ENCODE measurements at places on chromosomes 2 and 18.

- no peak for DNase-seq
Observed at GRCh38 chr18:45341454-45341853, 273.8 kb upstream of the SLC14A2 start.

DNA sequence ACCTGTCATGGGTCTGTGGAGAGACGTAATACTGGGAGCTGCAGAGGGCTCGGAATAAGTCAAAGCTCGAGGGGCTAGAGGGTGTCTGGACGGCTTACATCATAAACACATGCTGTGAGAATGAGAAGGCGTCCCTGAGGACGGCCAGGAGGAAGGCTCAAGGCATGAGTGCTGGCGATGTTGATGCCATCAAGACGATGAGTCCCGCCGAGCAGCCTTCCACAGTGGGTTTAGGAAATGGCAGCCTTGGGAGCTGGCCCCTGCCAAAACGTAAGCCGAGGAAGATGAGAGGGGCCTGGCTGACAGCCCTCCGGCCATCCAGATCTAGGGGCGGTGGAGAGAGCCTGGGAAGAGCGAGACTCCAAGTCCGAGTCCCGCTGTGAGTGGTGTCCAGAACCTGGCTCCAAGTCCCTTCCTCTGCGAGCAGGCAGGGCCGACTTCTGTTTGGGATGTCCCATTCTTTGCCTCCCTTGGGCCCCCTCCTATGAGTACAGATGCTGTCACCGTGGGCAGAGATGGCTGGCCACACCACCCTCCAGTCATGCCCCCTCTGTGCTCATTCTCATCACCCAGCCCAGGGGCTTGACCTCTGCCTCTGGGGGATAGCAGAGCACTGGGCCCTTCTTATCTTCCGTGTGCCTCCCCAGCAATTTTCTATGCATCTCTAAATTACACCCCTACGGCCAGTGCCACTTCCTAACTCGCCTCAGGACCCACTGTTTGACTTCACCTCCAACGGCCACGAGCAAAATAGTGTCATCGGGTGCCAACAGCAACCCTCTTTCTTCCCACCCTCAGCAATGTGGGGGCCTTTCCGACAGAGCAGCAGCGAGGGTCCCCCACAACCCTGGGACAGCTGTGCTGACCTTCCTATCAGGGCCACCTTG, 175.7 kb downstream of the FAM210A start:
- DNase-seq = no peak

- no peak for DNase-seq
Observed at GRCh38 chr2:220228310-220229006, 601.0 kb downstream of the SLC4A3 start.

DNA sequence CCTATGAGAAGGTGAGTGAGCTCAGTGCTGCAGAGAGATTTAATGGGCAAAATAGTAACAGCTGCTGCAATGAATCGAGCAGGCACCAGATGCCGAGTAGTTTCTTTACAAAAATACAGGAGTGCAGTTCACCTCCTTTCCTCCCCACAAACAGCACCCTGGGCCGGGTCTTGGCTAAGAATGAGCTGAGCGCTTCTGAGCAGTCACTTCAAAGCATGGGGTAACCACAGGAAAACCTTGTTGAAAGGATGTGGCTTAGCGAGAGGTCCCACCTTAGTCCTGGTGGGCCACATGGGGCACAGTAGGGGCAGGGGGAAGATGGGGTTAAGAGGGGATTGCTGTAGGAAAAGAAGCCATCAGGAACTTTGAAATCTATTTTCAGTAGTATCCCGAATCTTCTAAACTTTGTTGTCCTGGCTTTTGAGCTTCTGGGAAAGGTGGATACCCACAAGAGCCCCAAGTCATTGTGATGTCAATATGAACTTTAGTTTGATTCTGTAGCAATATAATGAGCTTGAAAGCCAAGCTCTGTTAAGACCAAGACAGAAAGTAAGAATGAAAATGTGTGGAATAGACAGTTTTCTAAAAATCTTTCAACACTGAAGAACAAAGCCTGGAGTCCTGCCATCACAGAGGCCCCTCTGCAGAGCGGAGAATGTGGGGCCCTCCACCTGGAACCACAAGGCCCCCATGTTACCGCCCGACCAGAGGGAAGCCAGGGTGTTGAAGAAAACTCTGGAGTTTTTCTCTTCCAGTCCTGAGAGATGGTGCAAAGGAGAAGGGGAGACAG, 101.0 kb upstream of the ZNF236 start:
- DNase-seq = no peak

GRCh38 chr2:10919410-10919770, 7.7 kb downstream of the KCNF1 start:
- DNase-seq = no peak

- DNase-seq = no peak
Observed at GRCh38 chr2:207640160-207640559, 15.0 kb upstream of the METTL21A start.

- DNase-seq = no peak
Observed at GRCh38 chr2:231294571-231295362, 96.3 kb downstream of the ARMC9 start.

GRCh38 chr2:19462256-19462645, 103.8 kb upstream of the OSR1 start:
- no peak for DNase-seq

DNA sequence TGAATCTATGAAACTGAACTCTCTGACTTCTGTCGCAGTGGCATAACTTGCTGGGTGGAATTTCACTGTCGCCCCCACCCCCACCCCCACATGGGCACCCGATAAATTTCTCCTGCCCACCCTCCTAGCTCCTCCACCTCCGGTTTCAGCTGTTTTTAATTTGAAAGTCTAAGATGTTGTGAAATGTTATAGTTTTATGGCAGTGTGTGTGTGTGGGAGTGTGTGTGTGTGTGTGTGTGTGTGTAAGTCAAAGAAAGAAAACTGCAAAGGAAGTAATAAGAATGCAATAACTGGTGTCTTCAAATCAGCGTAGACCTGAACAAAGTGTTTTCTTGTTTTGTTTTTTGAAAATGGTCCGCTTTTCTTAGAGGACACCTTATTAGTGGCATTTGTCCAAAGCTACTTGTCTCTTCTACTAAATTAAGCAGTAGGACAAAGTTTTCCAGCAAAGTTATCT, 388 bp downstream of the DTNA start:
- no peak for DNase-seq

GRCh38 chr2:75007061-75007460, 48.6 kb downstream of the POLE4 start:
- no peak for DNase-seq

DNA sequence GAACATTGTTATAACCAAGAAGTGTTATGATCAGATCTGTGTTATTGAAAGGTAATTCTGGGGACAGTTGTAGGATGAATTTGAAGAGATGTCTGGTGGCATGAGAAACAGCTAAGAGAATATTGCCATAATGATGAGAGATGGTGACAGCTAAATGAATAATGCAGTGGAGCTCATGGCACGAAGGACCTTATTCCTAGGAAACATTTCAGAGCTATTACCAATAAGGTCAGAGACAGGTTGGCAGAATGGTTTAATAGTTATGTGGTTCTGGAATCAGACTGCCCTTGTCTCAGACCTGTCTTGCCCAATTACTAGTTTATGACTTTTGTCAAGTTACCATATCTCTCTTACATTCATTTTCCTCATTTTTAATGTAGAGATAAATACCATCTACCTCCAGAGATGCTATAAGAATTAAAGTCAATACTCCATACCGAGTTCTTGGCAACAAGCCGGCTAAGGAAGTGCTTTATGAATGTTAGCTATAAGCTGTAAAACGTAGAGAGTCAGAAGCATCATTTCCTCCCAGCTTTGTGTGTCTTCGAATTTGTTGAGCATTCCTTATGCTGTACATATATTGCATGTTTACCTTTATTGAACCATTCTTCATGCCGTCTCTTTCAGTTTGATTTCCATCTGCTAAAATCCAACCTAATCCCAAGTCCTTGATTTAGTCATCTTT, 73.6 kb upstream of the COL5A2 start:
- no peak for DNase-seq

DNA sequence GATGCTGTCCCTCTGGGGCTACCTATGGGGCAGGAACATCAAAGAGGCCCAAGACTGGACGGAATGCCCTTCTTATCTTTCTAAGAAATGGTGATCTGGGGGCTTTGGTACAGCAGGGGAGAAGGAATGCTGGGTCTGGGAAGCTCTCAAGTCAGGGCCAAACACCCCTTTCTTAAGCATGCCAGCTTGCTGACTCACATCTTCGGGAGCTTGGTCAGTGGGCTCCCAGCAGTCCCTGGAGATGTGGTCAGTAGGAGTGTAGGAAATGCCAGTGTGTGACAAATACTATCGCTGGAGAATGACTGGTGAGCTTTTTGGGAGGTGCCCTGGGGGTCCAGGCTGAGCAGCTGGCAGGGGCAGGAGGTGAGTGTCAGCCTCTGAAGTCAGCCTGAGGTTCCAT, 105.0 kb upstream of the CDC42EP3 start:
- no peak for DNase-seq

DNA sequence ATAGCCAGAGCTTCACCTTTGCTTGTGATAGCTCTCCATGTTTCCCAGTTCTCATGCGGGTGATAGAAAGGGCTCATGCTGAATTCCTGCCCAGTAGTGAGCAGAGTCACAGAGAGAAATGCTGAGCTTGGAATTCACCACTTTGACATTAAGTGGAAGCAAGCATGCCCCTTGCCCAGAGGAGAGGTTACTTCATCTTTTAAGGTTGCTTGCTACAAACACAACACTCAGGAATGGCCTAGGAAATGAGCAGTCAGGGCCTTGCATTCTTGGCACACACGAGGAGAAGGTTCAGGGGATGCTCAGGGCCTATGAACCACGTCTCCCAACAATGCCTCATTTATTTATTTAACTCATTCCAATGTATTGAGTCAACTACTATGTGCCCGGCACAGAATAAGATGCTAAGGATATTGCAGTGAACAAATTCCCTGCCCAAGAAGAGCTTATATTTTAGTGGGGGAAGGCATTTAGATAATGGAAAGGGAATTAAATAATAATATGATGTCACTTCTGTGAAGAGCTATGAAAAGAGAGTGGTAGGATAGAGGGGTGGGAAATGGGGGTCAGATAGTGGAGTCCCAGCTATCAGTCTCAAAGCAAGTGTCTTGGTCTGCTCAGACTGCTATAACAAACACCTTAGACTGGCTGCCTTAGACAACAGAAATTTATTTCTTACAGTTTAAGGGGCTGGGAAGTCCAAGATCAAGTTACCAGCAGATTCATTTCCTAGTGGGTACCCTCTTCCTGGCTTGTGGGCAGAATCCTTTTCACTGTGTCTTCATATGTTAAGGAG, 42.1 kb downstream of the DDX18 start:
- no peak for DNase-seq

DNA sequence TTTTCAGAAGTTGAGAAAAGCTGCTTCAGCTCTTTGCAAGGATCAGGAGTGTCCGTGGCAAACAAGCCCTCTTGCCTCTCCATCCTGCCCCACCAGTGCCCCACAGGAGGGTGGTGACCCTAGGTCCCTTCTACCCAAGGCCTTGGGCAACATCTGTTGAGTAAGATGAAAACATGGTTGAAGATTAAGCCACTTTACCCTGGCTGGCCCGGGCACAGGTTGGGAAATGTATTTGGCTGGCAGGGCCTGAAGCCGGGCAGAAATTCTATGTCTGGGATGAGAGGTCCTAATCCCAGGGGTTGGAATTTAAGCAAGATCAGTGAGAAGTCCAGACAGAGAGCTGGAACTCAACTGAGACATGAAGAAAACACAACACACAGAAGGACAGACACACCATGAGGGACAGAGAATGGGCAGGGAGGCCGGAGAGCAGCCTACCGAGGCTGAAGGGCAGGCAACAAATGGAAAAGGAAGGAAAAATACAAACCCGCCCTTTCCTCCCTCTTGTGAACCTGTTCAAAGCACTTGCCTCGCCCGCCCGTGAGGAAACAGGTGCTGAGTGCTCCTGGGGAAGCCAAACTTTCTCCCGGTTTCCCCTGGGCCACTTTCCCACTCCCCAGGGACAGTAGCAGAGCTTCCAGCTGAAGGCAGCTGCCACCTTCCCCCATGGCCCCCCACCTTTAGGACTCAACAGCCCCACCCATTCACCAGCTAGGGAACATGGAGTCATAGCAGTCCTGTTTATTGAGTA, 86.1 kb downstream of the TNS1 start:
- no peak for DNase-seq

DNA sequence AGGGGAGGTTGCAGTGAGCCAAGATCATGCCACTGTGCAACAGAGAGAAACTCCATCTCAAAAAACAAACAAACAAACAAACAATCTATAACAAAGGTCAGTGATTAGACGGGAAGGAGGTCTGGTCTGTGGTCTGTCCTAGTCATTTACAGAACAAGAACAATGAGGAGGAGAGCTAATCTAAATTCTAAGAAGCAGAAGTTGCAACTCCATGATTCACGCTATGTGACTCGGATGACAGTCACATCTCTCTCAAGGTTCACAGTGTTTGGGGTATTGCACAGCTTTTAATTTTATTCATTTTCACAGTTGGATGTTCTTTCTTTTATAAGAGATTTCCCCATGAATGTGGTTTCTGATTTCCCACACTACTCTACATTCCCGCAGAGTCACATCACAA, 218.7 kb upstream of the PIEZO2 start:
- DNase-seq = no peak

DNA sequence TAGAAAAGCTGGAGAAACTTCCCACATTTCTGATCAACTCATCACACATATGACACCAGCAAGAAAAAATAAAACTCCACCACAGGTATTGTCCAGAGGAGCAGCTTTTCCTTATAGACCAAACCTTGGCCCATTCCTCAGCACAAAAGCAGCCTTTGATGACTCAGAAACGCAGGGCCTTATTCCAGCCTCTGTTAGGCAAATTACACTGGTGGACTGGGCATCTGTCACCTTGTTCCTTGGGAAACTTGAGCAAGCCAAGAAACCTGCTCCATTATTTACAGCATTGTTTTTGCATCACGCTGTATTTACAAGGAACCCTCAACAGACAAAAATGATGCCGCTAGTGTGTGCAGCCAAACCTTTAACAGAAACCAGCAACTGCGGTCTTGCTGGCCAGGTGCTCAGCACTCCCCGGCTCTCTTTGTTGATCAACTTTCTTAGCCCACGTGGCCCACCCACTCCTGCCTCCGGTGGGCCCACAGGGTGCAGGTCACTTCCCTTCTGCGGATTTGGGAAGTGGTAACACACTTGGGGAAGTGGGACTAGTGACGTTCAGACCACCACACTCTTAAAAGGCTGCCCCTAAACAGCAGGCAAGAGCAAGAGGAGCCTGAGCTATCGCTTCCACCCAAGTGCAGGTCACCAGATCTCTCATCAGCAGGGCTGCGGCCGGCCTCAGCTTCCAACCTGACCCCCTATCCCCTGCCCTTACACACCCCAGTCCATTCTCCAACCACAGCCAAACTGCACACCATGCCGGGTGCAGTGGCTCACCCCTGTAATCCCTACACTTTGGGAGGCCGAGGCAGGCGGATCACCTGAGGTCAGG, 1.5 kb downstream of the AP1S3 start:
- DNase-seq = no peak

DNA sequence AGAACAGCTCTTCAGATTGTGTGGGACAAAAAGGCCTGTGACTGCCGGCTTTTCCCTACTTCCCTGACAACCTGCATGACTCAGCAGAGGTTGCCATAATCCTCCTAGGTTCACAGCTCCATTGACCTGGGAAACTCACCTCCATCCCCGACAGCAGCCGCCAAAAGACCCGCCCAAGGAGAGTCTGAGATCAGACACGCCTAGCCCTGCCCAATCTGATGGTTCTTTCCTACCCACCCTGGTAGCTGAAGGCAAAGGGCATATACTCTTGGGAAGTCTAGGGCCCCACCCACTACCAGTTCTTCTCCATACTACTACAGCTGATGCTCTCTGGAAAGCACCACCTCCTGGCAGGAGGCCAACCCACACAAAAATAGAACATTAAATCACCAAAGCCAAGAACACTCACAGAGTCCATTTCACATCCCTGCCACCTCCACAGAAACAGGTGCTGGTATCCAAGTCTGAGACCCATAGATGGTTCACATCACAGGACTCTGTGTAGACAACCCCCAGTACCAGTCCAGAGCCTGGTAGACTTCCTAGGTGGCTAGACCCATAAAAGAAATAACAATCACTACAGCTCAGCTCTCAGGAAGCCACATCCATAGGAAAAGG, 140.6 kb downstream of the NETO1 start:
- DNase-seq = no peak
